Activated naive CD4-positive, alpha-beta T cell treated with anti-CD3 and anti-CD28 coated beads for 36 hours (primary cell): ENCODE measurements at places on chromosomes 1 and 21.

- DNase-seq: no peak
Observed at GRCh38 chr1:44061857-44062256, 30.6 kb upstream of the SLC6A9 start.

- no peak for DNase-seq
Observed at GRCh38 chr1:235176486-235176885, 15.4 kb upstream of the RBM34 start.

- DNase-seq: no peak
Observed at GRCh38 chr1:41320895-41321676, 40.1 kb upstream of the FOXO6 start.

DNA sequence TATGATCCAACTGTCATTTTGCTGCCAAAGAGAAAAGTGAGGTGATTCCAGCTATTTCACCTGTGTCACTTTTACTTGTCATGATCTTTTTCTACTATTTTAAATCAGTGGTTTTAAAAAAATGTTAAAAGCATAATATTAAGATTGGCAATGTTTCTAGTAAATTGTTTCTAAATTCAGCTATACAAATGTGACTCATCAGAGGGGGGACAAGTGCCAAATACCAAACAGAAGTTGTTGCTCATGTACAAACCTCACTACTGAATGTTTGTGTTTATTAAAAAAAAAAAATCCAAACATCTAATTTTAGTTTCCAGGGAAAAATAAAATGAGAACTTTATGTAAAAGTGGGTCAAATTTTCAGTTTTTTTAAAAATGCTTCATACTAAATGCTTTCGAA is 346.2 kb upstream of the SNX7 start:
- DNase-seq: no peak

DNA sequence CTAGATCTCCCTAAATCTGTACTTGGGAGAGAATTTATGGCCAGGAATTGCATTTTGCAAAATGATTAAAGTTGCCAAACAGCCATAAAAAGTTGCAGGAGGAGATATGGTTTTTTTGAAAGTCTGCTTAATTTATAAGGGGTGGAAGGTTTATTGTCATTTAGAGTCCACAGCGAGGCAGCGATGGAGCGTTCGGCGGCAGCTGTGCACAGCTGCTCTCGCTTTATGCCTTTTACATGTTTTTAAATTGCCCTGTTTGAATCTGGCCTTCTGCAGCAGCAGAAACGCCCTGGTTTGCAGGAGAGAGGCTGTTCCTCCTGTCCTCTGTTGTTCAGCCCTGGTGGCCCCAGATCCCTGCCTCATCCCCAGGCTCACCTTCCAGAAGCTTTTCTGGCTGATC is 144.9 kb upstream of the POU3F1 start:
- DNase-seq: no peak

GRCh38 chr1:37989361-37989930 is 376 bp downstream of the SF3A3 start:
- peak; percentile 53 for DNase-seq
